ENCODE measurements at places on chromosomes 11 and 22. TPM values are rescaled to one million over a fixed set of nuclear protein-coding genes. Genes with fewer than 3 reads are reported as not detected.

- DNase-seq, result peak; percentile 87
Observed at GRCh38 chr11:113994077-113994954, 19.4 kb downstream of the HTR3A start.

GRCh38 chr11:36347384-36347906 is 51.4 kb downstream of the PRR5L start:
- no peak for DNase-seq

The TUT1 gene
- total RNA-seq, result 16.0 TPM

- DNase-seq, result peak; percentile 29
Observed at GRCh38 chr11:8794126-8794525, 111.5 kb downstream of the RPL27A start.

DNA sequence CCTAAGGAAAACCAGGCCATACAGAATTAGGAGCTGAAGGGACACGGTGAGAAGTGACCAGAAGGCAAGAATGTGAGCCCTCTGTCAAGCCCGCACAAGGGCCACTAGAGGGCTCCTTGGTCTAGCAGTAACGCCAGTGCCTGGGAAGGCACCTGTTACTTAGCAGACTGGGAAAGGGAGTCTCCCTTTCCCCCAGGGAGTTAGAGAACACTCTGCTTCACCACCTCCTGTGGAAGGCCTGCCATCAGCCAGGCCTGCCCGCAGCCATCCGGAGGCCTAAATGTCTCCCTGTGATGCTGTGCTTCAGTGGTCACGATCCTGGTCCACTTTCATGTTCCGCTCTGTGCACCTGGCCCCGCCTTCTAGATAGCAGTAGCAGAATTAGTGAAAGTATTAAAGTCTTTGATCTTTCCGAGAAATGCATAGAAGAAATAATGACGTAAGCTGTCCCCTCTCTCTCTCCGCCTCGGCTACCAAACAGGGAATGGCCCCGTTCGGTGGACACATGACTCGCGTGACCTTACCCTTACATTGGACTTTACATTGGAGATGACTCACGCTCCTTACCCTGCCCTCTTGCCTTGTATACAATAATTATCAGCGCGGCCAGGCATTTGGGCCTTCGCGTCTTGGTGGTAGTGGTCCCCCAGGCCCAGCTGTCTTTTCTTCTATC is 10.7 kb upstream of the GSTP1 start:
- peak; percentile 84 for DNase-seq

DNA sequence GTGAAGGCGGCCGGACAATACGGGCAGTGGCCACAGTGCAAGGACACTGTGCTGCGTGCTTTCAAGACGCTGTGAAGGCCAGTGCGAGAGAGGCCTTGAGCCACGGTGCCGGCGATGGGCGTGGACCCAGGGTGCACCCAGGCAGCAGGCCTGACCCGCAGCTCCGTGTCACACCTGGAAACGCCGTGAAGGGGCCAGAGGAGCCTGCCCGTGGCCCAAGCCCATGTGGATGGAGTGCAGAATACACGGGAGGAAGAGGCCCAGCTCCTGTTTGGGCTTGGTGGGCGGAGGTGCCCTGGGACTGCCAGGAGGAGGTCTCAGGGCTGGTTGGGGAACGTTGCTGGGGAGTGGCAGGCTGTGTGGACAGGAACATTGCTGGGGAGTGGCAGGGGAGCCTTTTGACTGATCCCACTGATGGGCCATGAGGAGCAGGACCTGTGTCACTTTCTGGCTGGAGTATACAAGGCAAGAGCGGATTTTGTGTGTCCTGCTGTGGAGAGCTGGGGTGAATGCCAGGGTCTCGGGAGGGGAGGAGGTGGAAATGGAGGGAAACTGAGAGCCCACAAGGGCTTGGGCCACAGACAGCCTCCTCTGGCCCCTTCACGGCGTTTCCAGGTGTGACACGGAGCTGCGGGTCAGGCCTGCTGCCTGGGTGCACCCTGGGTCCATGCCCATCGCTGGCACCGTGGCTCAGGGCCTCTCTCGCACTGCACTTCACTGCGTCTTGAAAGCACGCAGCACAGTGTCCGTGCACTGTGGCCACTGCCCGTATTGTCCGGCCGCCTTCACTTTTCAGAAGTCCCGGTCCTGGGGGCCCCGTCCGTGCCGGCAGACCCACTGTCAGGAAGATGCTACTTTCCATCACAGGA is 925.4 kb downstream of the BRD1 start:
- no peak for DNase-seq

- DNase-seq, result no peak
Observed at GRCh38 chr11:112392904-112393303, 132.2 kb upstream of the PLET1 start.

The XKR3 gene
- total RNA-seq, result not detected

- no peak for DNase-seq
Observed at GRCh38 chr11:64627371-64627770, 36.4 kb downstream of the SLC22A12 start.

DNA sequence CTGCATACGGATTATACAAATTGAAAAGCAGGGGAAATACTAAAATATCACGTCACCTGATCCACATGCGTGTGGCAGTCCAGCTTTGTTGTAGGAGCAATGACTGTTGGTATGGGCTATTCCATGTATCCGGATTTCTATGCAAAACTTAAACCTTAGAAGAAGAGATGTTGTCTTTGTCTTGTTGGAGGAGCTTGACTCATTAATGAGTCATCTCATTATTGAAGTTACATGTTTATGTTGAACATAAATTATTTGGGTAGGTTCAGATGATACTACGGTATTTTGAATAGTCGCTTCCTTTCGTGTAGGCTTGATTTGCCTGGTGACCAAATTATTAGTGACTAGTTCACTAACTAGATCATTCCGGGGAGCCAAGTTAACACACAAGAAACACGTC is 806 bp upstream of the SAAL1 start:
- no peak for DNase-seq
